ENCODE measurements at places on chromosomes 1 and 21. TPM values are rescaled to one million over a fixed set of nuclear protein-coding genes. Genes with fewer than 3 reads are reported as not detected.

DNA sequence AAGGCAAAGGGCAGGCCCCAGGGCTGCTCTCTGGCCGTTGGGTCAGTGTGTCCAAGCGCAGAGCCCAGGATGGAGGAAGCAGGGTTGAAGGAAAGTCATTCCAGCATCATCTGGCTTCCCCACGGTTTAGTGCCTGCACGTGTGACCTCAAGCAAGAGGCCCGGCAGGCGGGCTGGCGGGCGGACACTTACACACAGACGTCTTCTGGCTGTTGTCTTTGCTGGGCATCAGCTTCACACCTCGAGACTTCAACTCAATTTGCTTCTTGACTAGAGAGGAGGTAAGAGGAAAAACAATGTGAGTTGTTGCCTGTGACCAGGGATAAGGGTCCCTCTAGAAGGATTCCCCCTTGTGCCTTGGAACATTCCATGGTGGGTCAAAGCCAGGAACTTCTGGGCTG, 38.4 kb upstream of the HMGB4 start:
- DNase-seq = no peak

DNA sequence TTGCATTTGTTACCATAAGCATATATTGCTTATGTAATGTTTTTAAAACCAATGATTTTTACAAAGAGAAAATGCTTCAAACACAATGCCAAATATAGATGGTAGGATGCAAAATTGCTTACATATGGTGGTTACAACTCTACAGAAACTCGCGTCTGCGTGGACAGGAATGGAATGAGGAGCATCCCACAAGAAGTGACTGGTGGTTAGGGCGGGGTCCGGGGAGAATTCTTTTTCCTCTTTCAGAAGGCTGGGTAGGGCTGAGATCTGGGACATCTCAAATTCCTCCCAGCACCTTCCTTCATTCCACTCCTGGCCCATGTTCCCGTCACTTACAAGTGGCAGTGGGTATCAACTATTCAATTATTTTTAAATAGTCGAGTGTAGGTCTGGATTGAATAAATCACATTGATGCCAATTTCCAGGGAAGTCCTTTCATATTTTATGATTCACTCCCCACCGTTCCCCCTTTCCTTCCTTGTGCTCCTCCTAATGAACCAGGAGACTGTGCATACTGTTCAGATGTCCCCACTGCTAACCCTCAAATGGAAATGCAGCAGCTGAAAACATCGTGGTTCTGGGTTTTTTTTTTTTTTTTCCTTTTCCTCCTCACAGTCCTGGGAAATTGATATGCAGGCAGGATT, 174.5 kb upstream of the POU3F1 start:
- DNase-seq = no peak

DNA sequence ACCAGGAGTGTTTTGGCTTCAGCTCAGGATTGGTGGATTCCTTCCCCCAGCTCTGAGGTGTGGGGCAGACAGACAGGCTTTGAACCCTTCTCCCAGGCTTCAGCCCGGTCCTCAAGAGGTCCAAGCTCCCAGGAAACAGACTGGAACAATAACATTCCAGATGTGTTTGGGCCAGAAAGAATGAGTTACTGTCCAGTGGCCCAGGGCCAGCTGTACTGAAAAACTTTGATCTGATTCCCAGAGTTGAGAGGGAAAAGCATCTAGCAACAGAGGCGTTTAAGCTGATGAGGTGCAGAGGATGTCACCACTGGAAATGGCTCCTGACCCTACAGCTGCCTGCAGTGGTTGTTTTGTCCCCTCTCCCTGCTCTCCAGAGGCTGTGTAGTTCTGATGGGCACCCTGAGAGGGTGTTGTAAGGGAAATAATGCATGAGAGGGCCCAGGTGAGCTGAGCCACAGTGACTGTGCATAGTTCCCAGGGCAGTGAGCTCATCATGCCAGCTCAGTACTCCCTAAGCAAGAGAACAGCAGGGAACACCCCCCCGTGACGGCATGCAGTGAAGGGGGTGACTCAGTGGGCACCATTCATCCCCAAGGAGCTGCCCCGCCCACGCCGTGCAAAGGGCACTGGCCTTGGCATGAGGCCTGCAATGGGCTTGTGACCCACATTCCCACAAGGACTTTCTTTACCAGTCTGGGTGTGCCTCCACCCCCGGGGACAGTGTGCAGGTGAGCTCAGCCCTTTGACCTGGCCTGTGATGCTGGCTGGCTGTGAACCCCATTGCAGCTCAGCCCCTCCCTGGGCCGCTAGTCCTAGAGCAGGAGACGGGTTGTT, 13.8 kb upstream of the SFN start:
- no peak for DNase-seq

DNA sequence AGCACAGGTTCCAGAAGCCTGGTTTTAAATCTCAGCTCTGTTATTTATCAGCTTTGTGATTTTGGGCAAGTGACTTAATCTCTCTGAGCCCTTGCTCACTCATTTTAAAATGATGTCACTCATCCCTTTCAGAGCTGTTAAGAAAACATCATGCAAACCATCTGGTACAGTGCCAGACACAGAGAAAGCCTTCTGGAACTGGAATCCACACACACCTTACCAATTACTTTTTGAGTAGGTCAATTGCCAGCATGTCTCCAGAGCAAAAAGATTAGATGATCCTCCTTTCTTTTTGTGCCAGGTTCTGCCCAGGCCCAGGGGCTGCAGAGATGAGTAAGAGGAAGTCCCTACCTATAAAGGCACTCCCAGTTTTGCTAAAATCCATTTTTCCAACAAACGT, 61.3 kb downstream of the ROR1 start:
- no peak for DNase-seq

DNA sequence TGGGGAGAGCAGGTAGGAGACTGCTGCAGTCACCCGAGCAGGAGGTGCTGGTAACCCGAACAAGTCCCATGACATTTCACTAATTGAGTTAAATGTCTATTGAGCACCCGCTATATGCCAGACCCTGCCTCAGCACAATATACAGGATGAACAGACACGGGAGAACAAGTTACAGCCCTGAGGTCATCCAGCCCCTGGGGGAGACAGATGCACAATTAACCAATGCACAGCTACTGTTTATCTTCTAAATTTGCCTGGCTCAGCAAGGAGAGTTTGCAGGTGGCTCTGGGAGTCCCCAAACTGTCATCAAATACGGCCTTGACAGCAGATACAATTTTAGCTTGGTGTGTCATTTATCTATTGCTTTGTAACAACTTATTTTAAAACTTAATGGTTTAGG, 18.1 kb downstream of the CITED4 start:
- no peak for DNase-seq

DYNLT5 gene
- not detected for total RNA-seq

DNA sequence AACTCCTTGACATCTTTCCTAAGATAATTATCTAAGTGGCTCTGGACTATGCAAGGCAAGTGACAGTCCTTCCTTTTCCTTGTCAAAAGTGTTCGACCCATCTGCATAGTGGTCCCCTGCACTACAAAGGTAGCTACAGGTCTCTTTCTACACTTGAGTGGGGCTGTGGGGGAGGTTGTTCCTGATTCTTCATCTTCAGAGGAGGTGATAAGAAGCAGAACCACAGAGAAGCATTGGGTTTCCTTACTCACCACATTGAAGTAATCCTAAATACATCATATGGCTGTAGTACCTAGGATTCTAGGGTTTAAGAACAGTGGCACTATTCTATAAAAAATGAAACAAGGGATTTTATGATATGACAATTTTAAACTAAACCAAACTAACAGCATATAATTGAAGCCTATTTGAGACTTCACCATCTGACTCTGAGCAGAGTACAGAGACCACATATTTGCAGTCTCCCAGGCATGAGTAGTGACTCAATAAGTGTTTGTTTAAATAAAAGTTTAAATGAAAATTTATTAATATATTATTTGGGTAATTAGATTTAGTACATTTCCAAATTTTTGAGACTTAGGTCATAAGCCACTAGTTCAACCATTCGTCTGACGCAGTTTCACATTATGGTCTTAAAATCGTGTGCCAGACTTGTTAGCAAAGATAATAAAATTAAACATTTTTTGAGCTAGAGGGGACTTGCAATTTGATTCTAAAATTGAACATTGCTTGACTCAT, 54.9 kb upstream of the NEK7 start:
- no peak for DNase-seq

GRCh38 chr1:177561436-177561835, 390.7 kb downstream of the BRINP2 start:
- DNase-seq = no peak

REN gene
- not detected for total RNA-seq

LRRC3 gene
- 0.52 TPM for total RNA-seq

CD84 gene
- total RNA-seq = 1.1 TPM

- no peak for DNase-seq
Measured at GRCh38 chr1:235199441-235199840, 38.4 kb upstream of the RBM34 start.

DNA sequence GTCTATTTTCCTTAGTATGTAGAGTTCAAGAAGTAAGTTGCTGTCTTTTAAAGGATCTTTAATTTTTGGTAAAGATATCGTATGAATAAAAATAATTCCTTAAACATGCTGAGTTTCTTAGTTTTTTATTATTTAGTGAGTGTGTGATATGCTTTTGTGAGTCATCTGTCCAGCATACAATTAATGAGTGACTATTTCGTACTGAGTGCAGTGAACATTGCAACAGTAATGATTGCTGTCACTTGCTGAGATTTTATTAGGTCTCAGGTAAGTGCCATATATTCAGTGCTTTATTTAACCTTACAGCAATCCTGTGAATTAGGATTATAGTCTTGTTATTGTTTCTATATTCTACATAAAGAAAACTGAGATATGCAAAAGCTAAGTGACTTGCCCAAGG, 22.6 kb downstream of the MIGA1 start:
- no peak for DNase-seq

DNA sequence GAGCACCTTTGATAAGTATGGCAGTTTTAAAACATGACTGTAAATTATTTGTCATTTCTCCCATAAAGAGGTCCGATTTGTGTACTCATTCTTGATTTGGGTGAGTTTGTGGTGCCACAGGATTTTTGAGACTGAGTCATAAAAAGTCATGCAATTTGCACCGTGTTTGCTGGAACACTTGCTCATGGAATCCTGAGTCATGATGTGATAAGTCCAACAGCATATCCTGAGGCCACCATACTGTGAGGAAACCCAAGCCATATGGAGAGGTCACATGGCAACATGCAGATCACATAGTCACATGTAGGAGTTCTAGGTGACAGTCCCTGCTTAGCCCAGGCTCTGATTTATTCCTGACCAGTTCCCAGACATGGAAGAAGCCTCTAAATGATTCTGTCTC, 40.8 kb upstream of the PRRX1 start:
- no peak for DNase-seq

- peak; percentile 5 for DNase-seq
Measured at GRCh38 chr1:156549390-156549789, 23.0 kb downstream of the IQGAP3 start.

GPN2 gene
- total RNA-seq = 9.7 TPM

GRCh38 chr1:1112237-1112985, 3.5 kb downstream of the C1orf159 start:
- DNase-seq = no peak

GRCh38 chr1:202289009-202289408, 52.7 kb downstream of the UBE2T start:
- DNase-seq = peak; percentile 30

GRCh38 chr1:6805004-6805416, 19.8 kb downstream of the CAMTA1 start:
- no peak for DNase-seq

DNA sequence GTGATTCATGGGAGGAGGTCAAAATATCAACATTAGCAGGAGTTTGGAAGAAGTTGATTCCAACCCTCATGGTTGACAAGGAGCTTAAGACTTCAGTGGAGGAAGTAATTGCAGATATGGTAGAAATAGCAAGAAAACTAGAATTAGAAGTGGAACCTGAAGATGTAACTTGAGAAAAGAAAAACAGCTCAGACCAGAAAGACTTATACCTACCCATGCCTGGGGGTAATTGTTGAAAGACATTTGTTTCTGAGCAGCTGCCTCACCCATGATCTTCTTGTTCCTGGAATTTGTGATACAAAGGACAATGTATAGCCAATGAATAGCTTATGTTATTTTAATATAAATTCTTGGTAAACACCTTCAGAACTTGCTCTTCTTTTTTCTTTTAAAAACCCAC, 128.6 kb downstream of the LRIG2 start:
- no peak for DNase-seq

DNA sequence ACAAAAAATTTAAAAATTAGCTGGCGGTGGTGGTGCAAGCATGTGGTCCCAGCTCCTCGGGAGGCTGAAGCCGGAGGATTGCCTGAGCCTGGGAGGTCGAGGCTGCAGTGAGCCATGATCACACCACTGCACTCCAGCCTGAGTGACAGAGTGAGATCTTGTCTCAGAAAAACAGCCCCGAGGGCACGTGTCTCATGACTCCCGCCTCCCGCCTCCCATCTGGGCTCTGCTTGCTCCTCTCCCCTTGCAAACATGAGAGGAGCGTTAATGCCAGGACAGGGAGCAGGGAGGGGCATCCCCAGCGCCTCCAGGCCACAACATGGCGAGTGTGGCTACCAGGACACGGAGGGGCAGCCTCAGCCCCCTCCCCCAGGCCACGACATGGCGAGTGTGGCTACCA, 28.3 kb downstream of the FAAP20 start:
- no peak for DNase-seq

DNA sequence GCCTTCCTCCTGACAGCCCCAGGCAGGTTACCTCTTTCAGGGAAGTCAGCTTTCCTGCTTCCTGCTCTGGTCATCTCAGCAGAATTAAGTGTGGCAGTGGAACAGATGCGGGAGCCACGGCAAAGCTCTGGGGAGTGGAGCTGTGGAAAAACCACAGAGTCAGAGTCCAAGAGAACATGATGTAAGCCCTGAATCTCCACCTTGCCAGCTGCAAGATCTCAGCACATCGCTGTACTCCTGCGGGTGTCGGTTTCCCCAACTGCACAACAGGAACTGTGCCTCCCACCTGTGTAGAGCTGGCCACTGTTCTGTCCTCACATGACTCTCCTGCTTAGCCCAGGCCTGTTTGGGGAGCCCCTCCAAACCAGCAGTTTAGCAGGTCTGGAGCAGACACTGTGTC, 123.7 kb downstream of the MATN1 start:
- no peak for DNase-seq

DISC1 gene
- total RNA-seq = 2.7 TPM

ZBTB7B gene
- total RNA-seq = 100 TPM

ARHGEF10L gene
- total RNA-seq = 85.8 TPM

- DNase-seq = peak; percentile 96
Measured at GRCh38 chr1:154414606-154415005, 9.5 kb downstream of the IL6R start.

BRINP2 gene
- not detected for total RNA-seq

RASSF5 gene
- total RNA-seq = 12.7 TPM

GRCh38 chr1:161206411-161207140, 4.4 kb downstream of the NDUFS2 start:
- no peak for DNase-seq

GRCh38 chr1:41856944-41857285, 61.8 kb downstream of the HIVEP3 start:
- DNase-seq = no peak

INKA2 gene
- total RNA-seq = 4.7 TPM

SHE gene
- total RNA-seq = 6.5 TPM

DNA sequence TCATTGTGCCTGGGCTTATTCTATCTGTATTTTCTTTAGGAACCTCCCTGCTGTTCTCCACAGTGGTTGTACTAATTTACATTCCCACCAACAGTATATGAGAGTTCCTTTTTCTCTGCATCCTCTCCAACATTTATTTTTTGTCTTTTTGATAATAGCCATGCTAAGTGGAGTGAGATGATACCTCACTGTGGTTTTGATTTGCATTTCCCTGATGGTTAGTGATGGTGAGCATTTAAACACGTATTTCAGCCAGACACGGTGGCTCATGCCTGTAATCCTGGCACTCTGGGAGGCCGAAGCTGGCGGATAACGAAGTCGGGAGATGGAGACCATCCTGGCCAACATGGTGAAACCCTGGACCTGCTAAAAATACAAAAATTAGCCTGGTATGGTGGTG, 57.9 kb downstream of the SLAMF6 start:
- DNase-seq = no peak

- no peak for DNase-seq
Measured at GRCh38 chr1:2232916-2233438, 4.9 kb downstream of the SKI start.
